ENCODE measurements at places on chromosomes 6 and 20.

GRCh38 chr6:122740091-122740490, 39.4 kb upstream of the FABP7 start:
- ATAC-seq = no peak

GRCh38 chr6:2993755-2994317, 5.9 kb upstream of the NQO2 start:
- no peak for ATAC-seq

DNA sequence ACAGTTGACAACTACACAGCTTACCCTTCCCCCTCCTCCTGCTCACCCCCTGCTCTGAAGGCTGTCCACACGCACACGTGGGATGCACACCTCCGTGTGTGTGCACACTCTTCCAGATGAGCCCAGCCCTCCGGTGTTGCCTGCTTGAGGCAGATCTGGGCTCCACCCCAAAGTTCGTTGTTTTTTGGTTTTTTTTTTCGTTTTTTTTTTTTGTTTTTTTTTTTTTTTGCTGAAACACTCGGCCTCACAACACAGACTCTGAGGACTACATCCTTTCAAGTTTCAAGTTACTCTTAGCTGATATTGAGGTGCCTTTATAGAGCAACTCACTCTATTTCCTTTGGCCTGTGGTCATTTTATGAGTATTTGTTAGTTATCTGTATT, 88.2 kb downstream of the RREB1 start:
- ATAC-seq = peak; percentile 20

- ATAC-seq = peak; percentile 54
These were observed 423.7 kb upstream of the MARCKS start for GRCh38 chr6:113433335-113433991.

DNA sequence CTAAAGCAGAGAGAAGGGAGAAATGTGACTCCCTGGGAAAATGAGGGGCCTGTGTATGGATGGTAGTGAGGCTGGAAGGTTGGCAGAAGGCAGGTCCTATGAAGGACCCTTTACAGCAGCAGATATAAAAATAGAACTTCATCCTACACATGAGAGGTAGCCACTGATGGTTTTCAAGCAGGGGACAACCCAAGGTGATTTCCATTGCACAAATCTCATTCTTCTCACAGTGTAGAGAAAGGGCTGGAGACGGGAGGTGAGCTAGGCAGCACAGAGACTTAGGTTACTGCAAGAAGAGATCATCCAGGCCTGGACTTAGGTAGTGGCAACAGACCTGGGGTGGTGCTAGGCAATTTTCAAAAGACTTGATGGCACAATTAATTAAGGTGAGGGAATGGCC, 30.7 kb downstream of the TRAM2 start:
- ATAC-seq = no peak

- ATAC-seq = no peak
These were observed 4.6 kb downstream of the SLC22A16 start for GRCh38 chr6:110471726-110472365.

DNA sequence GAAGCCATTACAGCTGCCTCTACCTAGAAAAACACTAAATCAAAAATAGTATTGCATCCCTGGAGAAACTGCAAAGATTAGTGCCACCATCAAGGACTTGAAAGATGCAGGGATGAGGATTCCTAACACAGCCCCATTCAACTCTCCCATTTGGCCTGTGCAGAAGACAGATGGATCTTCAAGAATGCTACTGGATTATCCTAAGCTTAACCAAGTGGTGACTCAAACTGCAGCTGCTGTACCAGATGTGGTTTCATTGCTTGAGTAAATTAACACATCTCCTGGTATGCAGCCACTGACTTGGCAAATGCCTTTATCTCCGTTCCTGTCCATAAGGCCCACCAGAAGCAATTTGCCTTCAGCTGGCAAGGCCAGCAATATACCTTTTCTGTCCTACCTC, 117.4 kb downstream of the TBC1D32 start:
- no peak for ATAC-seq

- no peak for ATAC-seq
These were observed 29.6 kb downstream of the GCNT2 start for GRCh38 chr6:10550764-10551163.

- ATAC-seq = peak; percentile 37
These were observed 14.2 kb upstream of the BNIP5 start for GRCh38 chr6:36350681-36351571.

GRCh38 chr20:45798935-45799642, 7.3 kb downstream of the DNTTIP1 start:
- peak; percentile 99 for ATAC-seq

- ATAC-seq = no peak
These were observed 298.5 kb upstream of the JAG1 start for GRCh38 chr20:10972219-10972860.

DNA sequence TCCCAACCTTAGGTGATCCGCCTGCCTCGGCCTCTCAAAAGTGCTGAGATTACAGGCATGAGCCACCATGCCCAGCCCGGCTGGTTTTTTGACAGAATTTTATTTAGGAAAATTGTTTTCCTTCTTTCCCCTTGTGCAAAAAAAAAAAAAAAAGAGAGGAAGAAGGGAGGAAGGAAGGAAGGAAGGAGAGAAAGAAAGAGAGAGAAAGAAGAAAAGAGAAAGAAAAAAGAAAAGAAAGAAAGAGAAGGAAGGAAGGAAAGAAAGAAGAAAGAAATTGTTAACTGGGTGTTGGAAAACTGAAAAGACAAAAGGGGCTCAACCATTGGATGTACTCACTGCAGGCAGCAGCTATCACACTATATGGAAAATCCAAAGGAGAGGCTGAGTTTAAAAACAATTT, 1.4 kb upstream of the RNF8 start:
- no peak for ATAC-seq

DNA sequence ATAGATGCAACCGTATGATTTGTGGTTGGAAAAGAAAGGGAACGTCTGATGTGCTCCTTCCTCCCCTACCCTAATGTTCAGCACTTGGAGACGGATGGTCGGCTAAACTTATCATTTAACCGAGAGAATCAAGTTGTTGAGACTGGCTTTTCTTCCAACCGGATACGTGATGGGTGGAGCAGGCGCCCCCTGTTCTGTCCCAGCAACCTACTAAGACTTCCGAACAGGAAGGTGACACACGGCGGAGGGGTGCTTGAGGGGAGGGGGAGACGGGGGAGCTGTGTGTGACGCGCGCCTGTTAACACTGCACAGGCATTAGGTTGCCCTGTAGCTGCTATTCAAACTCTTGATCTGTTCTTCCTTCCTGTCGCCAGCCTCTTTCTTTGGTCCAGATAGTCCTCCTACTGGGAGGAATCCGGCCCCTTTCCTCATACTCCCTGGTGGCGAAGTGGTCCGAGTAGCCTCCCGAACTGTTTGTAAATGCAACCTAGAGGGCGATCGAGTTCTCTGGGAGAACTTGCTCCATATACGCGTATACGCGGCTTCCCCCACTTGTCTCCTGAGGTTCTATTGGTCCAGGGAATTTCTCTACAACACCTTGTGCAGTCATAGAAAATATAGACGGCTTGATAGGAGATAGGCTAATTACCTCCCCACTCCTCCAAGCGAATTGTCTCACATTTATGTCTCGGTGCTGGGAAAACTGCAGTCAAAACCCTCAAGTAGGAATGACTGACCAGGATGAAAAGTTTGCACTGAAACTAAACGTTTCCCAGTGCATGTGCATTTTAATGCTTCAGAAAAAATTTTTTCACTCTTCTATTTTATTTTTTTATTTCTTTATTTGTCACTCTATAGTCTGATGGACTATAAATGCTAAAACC, 126.0 kb upstream of the SLC2A12 start:
- peak; percentile 5 for ATAC-seq

GRCh38 chr6:11705069-11705468, 73.5 kb downstream of the ADTRP start:
- no peak for ATAC-seq

GRCh38 chr6:166489301-166490155, 97.0 kb downstream of the RAMACL start:
- ATAC-seq = no peak

GRCh38 chr6:33851959-33852358, 48.2 kb upstream of the MLN start:
- peak; percentile 81 for ATAC-seq

- no peak for ATAC-seq
These were observed 247.9 kb upstream of the RAB32 start for GRCh38 chr6:146295695-146296094.

DNA sequence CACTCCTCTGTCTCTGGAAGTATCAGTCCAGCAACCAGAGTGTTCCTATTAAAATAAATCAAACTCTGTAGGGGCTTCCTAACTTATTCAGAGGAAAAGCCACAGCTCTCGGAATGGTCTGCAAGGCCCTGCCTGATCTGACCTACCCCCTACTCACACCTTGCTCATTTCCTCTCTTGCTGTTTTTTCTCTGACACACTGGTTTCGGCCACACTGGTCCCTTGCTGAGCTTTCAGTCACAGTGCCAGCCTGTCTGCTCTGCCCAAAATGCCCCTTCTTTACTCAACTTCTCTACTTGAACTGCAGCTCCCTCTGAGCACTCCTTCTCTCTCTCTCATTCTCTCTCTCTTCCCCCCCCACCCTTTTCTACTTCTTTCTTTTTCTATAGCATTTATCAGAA, 430.2 kb downstream of the UTRN start:
- ATAC-seq = no peak

- no peak for ATAC-seq
These were observed 159.8 kb upstream of the TSHZ2 start for GRCh38 chr20:52812231-52812847.

- no peak for ATAC-seq
These were observed 7.7 kb upstream of the BICRAL start for GRCh38 chr6:42774201-42774600.

DNA sequence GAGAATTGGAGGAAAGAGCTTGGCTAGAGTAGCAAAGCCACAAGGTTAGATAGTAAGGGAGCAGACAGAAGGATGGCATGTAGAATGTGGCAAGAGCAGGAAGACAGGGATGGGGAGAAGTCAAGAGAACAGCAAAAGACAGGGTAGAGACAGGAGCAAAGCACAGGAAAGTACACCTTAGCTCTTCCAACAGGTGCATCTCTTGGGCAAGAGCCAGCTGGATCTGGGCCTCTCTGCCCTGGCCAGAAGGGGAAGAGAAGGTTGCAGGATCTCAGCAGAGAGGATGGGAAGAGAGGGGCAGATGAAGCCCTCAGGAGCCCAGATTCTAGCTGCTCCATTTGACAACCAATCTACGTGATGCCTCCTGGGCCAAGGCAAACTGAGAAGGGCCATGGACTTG, 16.7 kb downstream of the SCUBE3 start:
- no peak for ATAC-seq

DNA sequence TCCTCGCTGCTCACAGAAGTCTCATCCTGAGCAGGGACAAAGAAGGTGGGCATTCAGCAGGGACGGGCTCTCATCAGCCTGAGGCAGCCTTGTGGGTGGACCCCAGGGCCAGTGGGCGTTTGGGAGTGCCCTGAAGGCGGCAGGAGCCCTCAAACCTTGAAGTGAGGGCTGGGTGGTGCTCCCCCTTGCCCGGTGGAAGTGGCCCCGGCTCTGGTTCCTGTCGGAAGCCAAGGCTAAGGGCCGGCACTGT, 110.5 kb downstream of the NOL4L start:
- ATAC-seq = no peak

- no peak for ATAC-seq
These were observed 214.6 kb upstream of the PRDM1 start for GRCh38 chr6:105871542-105871941.

- ATAC-seq = no peak
These were observed 288.0 kb downstream of the BMP7 start for GRCh38 chr20:56978475-56978874.

- ATAC-seq = no peak
These were observed 78.0 kb upstream of the ELOVL5 start for GRCh38 chr6:53426667-53427270.

GRCh38 chr20:30488941-30489613, 768.4 kb upstream of the DEFB115 start:
- ATAC-seq = no peak

DNA sequence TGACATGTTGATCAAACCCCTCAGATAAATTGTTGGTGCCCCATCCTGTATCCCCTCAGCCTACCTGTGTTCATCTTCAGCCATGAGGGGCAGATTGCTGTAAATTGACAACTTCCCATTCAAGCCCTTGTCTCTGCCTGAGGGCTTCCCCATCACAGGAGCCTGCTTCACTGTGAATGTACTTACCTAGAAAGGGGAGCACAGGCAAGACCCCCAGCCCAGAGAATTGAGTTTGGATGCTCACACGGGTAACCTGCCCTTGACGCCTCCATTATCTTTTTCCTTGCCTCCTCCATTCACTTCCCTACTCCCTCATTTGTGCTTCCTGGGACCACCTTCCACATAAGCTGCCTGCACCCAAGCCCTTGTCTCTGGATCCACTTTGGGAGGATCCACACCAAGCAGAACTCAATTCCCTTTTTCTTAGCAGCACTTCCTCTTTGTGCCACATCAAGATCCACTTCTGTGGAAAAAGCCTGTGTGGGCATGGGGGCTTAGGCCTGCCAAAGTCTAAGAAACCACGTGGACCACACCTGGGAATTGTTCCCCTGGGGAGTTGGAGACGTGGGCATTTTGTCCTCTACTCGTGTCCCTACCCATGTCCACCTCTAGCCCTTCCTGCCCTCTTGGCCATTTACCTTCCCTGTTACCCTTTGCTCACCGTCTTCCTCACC, 103.4 kb upstream of the FOXA2 start:
- no peak for ATAC-seq

DNA sequence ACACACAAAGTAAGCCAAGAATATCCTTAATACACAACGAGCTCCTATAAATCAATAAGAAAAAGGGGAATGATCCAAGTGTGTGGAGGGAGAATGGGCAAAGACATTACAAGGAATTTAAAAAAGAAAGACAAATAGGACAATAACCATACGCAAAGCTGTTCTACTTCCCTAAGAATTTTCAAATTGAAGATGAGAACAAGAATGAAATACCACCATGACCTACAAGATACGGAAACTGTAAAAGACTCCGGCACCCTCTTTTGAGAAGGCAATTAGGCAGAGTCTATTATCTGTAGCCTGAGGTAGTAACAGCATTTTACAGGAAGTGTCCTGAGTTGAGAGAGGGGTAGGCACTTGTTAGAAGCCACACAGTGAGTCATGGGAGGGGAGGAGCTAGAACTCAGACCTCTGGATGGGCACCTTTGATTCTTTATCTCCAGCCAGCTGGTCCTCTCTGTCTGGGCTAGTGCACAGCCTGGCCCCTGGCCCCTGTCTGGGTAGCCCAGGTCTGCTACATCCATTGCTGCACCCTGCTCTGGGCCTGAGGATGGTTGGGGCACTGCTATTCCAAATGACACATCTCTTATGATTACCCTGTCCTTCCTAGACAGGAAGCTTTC, 15.3 kb downstream of the RSPO4 start:
- no peak for ATAC-seq
